Stimulated activated CD4-positive, alpha-beta T cell treated with anti-CD3 and anti-CD28 coated beads, Interleukin-1b, Interleukin-23, amount 100 ng/mL, for 24 hours (primary cell): ENCODE measurements at places on chromosomes 3 and 15.

- no peak for DNase-seq
These were observed 23.7 kb downstream of the KCNAB1 start for GRCh38 chr3:156144060-156144459.

DNA sequence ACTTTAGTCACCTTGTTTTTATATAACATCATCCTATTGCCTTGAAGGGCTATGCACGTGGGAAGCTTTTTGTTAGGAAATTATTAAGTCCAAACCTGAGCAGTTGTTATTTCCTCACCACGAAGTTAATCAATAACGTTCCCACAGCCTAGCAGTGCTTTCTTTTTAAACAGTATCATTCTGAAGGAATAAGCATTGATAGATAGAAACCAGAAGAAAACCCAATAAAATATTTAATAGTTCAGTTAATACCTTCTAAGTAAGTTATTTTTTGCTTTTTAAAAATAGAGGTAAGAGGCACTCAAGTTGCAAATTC, 149.3 kb downstream of the KCNMB2 start:
- no peak for DNase-seq

GRCh38 chr3:25120665-25121064, 307.4 kb upstream of the RARB start:
- no peak for DNase-seq

DNA sequence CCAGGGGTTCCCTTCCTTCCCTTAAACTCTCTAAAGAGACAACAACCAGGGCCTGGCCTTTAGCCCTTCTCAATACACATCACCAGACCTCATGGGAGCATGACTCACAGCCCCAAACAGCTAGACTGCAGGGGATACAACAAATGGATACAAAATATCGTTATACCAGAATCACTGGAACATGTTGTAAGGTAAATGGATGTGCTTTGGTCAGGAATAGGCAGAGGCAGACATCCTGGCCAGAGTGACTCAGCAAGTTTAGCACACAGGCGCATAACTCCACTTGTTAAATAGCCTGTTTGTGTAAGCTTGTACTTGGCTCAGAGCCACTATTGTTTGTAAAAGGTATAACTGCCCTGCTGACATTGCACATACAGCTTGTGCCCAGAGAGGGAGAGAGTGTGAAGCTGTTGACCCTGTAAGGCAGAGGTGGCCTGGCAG, 18.3 kb downstream of the TMED3 start:
- no peak for DNase-seq

- DNase-seq = no peak
These were observed 121.6 kb downstream of the FOXP1 start for GRCh38 chr3:71461749-71462483.

DNA sequence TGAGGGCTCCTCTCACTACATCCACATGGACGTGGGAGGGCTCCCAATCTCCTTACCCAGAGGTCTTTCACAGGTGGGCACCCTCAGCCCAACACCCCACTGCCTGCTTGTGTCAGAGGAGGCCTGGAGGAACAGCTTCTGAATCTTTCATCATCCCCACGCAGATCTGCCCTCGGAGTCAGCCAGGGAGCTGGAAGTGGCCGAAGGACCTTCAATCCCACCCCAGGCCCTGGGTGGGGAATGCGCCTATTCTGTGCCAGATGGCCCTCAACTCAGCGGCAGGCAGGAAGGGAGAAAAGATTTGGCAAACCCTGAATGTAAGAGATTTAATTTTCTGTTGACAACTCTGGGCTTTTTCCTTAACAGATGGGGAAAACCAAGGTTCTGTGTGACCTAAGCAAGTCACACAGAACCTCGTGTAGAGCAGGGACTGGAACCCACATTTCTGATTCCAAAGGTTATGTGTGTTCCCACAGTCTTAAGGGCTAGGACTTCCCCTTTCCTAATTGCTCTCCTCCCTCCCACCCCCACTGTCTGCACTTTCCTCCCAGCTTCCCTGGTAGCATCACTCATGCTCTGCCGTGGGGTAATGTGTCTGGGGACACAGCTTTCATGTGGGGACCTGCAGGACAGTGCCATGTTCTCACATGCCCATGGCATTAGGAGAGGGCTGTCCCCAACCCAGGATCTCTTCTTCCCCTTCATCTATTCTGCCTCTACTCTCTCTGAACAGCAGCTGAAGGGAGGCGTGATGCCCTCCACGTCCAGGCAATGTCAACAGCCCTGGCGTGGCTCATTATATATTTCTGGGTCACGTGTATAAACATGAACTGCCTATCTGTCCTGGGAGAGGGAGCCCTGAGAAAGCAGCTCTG, 98.1 kb downstream of the SEMA5B start:
- DNase-seq = no peak

DNA sequence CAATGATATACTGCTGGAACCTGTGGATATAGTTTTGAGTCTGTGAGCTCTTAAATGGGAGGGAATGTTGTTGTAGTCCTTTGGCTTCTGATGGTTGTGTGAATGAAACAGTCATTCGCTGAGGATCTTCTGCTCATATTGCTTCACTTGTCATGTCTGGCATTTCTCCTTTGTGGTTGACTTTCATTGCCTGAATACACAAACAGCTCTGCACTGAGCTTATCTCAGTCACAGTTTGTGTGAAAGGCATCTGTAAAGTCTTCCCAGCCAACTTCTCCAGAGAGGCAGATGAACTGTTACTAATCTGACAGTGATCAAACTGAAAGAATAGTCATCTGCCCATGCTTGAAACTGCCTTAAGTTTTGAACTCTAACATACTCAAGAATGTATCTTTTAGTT, 59.8 kb downstream of the TMED3 start:
- DNase-seq = no peak

DNA sequence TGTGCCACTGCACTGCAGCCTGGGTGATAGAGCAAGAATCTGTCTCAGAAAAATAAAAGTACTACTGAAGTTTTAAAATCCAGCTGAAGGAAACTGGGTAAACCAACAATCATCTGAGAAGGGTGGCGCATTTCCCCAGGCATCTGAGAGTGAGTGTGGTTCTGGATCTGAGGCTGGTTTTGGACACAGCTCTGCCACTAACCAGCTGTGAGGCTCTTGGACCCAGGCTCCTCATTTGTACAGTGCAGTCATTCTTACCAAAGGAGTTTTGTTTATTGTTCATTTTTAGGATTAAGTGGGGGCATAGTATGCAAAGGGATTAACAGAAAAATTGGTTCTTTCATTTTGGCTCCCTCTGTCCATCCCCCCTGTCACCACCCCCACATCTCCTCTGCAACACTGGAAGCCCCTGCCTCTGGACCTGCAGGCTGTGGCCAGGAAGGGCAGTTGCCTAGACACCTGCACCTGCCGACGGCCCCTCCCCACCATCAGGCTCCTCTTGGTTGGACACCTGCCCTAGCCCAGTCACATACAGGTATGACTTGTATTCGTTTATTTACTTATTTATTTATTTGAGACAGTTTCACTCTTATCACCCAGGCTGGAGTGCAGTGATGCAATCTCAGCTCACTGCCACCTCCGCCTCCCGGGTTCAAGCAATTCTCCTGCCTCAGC, 8.8 kb downstream of the NUP210 start:
- DNase-seq = no peak

DNA sequence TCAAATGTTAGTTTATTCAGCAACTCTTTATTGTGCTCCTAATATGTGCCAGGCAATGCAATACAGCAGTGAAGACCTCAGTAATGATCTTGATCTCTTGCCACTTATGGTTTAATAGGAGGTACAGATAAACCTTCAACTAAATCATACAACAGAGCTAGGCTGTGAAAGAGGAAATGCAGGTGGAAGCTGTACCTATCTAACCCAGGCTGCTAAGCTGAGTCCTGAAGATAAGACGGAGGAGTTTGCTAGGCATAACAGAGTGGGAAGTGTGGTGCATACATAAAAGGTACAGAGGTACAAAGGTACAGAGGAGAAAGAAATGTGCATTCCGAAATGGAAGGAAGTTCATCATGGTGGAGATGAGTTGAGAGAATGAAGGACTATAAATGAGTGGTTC, 35.0 kb downstream of the KBTBD8 start:
- DNase-seq = no peak

DNA sequence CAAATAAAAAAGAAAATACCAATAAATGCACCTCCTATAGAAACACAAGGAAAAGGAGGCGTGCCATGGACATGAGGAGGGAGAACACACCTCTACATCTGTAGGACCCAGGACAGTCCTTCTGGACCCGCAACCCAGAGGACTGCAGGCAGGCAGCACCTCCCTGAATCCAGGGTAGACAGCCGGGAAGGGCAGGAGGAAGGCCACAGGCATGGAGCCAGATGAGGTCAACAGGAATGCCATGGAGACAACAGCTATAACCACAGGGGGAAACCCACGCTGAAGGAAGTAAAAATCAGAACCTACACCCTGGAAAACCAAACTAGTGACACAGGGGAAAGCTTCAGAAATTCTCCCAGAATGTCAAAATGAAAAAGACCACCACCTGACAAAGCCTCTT, 248.8 kb upstream of the NSMCE3 start:
- no peak for DNase-seq

GRCh38 chr3:197286678-197287077, 11.7 kb downstream of the DLG1 start:
- no peak for DNase-seq

DNA sequence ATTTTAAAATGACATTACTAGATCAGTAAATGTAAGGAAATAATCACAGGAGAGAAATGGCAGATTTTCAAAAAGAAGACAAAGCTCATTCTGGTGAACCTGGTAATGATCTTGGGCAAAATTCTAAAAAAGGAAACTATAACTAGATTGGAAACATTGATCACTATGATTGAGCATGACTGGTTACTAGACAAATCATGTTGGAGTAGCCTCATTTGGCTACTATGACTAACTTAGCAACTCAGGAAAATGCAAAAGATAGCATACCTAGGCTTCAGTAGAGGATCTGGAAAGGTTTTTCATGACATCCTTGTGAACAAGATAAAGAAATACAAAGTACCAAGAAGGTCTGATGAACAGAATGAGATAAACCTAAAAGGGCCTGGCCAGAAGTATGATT, 7.6 kb upstream of the TMF1 start:
- DNase-seq = no peak

DNA sequence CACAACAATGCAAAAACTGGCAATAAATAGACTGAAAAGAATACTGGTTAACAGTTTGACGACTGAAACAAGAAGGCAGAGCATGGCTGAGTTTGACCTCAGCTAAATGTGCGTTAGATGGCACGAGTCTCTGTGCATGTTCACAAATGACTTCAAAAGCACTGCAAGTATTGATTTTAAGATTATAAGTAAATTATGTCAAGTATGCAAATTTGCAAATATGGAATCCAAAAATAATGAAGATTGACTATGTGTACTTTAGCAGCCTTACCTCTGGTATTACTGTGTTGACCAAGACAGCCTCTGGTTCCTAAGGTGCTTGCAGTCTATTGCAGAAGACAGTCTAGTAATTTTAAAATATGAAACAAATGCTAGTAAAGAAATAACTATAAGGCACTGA, 2.6 kb upstream of the EIF5A2 start:
- no peak for DNase-seq
